ENCODE measurements at places on chromosomes 3 and 15.

DNA sequence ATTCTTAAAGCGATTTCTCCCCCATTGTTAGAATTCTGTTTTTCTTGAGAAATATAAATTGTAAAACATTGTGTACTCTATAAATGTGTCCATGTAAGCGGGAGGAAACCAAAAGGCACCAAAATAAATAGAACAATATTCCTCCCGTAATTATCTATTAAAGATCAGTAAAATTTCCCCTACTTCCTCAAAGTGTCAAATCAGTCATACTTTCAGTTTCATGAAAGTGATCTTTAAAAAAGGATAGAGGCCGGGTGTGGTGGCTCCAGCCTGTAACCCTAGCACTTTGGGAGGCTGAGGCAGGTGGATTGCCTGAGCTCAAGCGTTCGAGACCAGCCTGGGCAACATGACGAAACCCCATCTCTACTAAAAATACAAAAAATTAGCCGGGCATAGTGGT, 278.9 kb downstream of the MECOM start:
- no peak for DNase-seq

DNA sequence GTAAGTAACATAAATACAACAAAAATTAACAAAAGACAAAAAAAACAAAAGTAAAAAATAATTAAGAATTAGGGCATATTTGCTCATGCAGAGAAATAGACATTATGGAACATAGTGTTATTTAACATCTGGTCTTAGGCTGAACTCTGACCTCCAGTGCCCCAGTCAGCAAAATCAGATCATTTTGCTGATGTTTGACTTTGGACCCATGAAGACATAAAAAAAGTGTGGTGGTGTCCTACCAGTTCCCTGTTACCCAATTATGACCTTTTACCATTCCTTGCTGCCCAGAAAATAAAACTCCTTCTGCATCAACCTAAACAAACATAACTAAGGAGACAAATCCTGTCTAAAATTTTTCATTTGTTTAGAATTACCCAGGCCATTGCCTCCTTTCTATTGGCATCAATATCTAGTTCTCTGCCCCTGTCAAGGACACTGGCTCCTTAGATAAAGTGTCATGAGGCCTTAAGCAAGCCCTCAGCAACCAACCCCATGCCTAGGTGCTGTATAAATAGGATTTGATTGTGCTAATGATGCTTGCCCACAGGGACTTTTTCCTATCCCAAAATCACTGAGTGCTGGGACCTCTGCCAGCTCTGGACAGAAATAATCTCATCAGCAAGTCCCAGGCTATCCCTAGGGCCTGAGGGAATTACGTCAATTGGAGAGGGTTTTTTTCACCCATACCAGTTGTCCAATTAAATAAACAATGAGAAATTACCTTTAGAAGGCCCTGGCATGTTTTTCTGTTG, 334.5 kb upstream of the UMPS start:
- DNase-seq: no peak

DNA sequence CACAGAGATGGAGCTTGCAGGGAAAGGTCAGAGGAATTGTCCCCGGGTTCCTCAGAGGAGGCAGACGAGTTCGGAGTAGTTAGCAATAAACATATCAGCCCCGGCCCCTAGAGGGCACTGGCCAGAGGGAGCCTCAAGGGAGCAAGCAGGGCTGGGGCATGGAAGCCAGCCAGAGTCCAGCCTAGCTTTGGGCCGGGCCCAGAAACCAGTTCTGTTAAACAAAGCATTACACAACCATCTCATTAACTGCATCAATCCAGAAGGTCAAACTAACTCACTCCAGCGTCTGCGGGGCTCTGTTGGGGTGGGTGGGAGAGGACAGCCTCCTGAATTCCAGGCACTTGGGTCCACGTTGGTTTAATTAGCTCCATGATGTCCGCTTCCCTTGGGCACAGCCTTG, 41.0 kb upstream of the IREB2 start:
- DNase-seq: no peak

GRCh38 chr3:125055331-125055912, 375 bp downstream of the HEG1 start:
- DNase-seq: no peak

DNA sequence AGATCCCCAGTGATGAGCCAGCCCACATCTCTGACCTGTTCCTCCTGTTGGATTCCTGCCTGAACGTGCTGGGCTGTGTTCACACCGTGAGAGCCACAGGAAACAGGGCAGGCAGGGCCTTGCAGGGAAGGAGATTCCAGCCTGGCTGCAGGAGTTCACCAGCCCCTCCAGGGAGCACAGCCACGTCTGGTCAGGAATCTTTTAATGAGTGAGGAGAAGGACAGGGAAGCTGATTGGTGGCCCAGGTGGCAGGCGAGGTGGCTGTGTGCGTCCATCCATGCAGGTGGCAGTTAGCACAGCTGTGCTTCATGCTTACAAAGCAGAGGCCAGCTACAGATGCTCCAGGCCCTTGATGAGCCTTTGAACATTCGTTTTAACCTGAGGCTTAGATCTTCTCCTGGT, 10.5 kb downstream of the LRRK1 start:
- no peak for DNase-seq

GRCh38 chr3:39050029-39050428, 1.7 kb downstream of the SCN11A start:
- no peak for DNase-seq

DNA sequence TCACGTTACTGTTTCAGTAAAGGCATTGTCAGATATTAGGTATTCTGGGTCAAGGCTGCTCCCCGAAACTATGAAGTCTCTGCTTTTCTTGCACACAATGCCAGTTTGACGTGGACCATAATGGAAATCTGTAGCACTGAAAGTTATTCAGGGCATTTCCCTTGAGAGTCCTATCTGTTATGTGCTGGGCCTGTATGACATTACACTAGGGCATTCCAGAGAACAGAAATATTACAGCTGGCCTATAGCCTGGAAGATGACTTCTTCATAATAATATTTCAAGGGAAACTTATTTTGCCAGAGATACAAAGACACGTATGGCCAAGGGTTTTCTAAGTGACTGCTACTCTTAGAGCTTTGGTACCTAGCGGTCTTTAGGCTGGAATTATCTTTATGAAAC, 613.6 kb upstream of the CBLB start:
- no peak for DNase-seq

DNA sequence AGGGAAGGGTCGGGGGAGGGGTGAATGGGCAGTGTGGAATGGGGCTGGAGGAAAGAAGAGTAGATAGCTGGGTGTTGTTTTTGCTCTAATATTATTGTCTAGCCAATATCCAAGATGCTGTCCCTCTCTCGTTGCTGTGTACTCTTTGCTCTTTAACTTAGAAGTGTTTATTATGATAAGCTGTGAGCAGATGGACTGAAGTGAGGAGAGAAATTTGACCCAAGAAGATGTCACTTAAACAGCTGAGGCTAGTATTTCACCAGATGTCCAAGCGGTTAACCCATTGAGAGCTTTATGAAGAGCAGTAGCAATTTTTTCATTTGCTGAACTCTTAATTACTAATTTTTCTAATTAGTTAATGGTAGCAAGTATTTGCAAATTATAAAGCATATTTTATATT, 212.2 kb upstream of the TP63 start:
- DNase-seq: no peak

- DNase-seq: no peak
Measured at GRCh38 chr15:92074101-92074500, 220.6 kb downstream of the SLCO3A1 start.

- no peak for DNase-seq
Measured at GRCh38 chr3:158912621-158913020, 110.8 kb downstream of the MFSD1 start.

- no peak for DNase-seq
Measured at GRCh38 chr3:186167646-186168395, 58.9 kb upstream of the ETV5 start.

DNA sequence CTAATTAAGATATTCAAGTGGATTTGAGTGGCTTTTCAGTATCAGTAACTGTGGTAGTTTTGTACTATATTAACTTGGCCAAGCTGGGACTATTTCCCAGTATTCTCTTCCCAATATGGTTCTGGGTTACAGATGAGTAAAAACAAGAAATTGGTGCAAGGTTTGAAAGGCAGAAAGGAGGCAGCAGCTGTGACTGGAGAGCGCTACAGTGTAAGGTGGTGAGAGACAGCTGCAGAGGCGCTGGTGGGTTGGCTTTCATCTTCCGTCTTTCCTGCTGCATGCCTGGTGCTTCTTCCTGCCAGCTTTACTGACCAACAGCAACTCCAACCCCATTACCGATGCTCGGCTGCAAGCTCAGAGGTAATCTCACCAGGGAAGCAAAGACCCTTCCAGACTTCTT, 9.8 kb downstream of the DPH3 start:
- DNase-seq: no peak

- DNase-seq: no peak
Measured at GRCh38 chr3:43201581-43201980, 84.8 kb upstream of the SNRK start.

GRCh38 chr3:31064021-31064420, 169.6 kb upstream of the GADL1 start:
- DNase-seq: no peak

DNA sequence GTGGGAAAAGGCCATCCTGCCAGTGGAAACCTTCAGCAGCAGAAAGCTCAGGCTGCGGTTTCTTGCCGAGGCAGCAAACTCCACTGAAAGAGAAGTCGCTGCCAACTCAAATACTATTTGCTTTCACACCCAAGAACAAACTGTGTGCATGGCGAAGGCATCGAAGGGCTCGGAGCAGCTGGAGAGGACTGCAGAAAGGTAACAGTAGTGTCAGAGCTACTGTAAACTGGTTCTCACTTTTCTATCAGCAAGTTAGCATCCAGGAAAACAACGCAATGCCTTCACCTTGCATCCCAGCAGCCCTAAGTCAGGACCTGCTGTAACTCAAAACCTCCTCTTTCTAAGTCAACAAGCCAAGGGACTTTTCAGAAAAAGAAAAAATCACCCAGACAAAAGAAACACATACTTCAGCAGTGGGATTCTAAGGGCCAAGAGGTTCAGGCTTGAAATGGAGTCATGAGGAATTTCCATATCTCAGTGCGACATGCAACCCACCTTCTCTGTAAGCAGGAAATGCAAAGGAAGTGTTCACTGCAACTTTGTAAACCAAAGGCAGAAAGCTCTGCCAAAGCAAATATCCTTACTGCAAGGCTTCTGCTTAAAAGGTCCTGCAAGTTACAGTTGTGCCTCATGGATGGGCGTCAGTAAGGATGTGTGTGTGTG, 193.5 kb downstream of the FOXP1 start:
- DNase-seq: no peak

DNA sequence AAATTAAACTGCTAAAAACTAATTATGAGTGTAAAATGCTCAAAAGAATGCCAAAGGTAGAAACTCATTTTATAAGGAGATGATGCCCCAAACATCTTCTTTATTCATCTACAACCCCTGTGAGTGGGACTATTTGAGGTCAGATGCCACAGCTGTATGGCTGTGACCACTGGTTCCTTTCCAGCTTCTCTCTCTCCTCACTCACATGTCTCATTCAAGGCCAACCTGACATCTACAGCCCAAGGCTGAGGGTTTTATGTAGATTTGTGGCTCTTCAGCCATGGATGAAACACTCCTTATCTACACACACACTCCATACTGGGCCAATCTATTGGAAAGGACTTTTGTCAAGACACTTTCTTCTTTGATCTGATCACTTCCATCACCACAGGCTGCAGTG, 231.3 kb downstream of the KCNMB2 start:
- DNase-seq: no peak

GRCh38 chr15:38522922-38523321, 41.7 kb downstream of the RASGRP1 start:
- DNase-seq: no peak

GRCh38 chr3:187293516-187294430, 2.2 kb upstream of the MASP1 start:
- no peak for DNase-seq

GRCh38 chr15:75203017-75203907, 1.6 kb downstream of the C15orf39 start:
- DNase-seq: no peak

GRCh38 chr3:132317229-132317948, at the start of gene ACP3:
Gene ACP3, plus strand, starts transcription at chr3:132317407. Its CDS starts 50 bp downstream, at chr3:132317457.
- no peak for DNase-seq

GRCh38 chr3:38003371-38003816, 12.8 kb downstream of the VILL start:
- DNase-seq: no peak

GRCh38 chr3:107939691-107940442, 151.0 kb downstream of the CD47 start:
- no peak for DNase-seq

DNA sequence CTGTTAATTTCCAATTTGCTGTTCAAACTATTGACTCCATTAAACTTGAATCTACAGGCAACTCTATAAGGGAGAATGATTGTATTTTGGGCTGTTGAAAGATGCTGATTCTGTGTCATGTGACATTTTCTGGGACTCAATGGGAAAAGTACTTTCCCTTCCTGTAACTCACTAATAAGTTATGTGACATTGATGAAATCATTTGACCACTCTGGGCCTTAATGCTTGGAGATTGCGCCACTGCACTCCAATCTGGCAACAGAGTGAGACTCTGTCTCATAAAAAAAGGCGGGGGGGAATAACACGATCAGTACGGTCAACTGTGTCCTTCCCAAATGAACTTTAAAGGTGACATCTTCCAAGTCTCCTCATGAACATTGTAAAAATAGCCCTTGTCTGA, 215.2 kb upstream of the SGO1 start:
- DNase-seq: no peak

DNA sequence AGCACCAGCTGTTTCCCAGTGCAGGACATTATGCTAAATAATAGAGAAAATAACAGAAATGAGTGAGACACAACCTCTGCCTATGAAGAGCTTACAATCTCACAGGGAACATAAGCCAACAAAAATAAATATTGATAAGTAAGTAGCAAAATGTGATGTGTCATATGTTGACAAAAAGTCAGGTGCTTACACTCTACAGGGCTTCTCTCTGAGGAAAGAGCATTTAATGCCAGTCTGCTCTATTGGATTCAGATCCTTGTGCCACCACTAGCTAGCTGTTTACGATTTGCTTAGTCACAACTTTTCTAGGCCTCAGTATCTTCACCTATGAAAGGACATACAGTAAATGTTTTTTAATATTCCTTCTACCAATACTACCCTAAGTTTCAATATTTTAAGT, 500.9 kb upstream of the NAALADL2 start:
- no peak for DNase-seq

DNA sequence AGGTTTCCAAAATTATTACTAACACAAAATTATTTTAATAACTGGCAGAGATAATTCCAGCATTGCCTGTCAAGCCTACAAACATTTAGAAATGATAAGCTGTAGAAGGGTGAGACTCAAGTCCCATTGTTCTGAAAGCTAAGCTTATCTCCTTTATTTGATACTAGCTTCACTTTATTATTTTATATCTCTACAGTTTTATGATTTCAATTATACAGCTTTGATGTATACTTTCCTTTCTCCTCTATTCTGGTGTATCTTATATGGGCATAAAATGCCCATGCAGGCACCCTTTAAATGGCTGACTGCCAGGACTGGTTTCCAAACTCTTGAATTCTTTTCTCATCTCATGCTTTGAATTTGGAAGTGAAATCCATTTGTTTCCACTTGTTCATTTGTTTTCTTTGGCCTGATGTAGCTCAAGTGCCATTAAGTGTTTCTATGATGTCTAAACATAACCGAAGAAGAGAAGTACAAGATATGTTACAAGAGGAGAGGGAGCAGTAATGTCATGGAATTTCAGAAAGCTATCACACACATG, 372.1 kb upstream of the ARHGEF26 start:
- DNase-seq: no peak

GRCh38 chr3:159114582-159114981, 312.7 kb downstream of the MFSD1 start:
- no peak for DNase-seq
